Right forelimb (tissue), 1 donor: ENCODE measurements at places on chromosomes 11 and 22.
A peak's percentile ranks its signal among the peaks of the same experiment; 100 is the strongest.

- DNase-seq = no peak
Measured at GRCh38 chr11:102966011-102966410, 10.5 kb upstream of the MMP13 start.

GRCh38 chr11:115421992-115422689 lies 82.1 kb downstream of the CADM1 start:
- DNase-seq = no peak

- DNase-seq = no peak
Measured at GRCh38 chr11:58945663-58946062, 6.4 kb downstream of the GLYATL1 start.

DNA sequence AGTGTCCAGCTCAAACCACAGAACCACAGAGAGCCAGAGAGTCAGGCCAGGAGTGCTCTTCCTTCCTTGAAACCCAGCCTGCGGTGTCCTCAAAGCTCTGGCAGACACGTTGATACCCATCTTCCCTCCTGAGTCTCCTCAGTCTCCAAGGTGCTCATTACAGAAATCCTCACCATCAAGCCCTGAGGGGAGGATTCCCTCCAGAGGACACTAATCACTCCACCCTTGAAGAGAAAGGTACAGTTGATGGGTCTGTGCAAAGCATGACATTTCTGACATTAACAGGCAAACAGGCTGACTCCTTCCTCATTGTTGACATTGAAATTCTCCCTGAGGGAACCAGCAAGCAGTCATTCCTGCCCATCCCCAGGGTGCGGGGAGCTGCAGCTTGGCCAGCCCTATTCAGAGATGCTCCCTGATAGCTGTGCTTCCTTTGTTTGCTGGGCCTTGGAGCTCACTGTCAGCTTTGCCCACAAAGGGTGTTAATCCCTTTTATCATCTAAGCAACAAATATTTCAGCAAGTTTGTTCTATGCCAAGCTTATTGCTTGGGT lies 101.7 kb upstream of the CSNK2A3 start:
- no peak for DNase-seq

GRCh38 chr11:2375964-2376551 lies 1.1 kb upstream of the CD81 start:
- DNase-seq = no peak

DNA sequence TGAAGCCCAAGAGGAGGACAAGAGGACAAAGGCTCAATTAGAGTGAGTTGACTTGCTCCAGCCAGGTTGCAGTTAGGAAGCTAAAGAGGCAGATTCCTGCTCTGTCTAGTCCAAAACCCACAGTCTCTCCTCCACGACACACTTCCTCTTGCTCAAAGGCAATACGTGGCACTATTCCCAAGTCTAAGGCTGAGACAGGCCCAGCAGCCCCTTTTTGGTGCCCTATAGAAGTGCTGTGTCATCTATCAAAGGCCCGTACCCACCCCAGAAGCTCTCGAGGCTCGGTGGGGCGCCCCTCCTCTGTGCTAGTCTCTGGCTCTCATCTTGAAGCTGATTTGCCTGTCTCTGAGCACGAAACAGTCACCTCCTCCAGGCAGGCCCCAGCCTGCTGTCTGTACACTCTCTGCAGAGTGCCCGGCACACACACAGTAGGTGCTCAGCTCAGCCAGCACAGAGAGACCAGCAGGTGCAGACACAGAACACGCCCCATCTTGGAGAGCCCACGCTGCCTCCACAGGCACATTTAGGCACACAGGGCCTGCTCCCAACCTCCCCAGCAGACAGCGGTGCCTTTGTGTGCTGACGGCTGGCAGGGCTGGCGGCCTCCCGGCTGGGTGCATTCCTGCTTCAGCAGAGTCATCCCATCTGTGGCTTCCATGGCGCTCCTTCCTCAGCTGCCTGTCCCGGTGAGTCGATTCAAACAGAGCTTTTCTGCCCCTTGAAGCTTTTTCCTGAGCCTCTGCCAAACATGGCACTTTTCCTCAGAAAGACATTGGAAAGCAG lies 52.8 kb downstream of the MYH9 start:
- peak; percentile 67 for DNase-seq

DNA sequence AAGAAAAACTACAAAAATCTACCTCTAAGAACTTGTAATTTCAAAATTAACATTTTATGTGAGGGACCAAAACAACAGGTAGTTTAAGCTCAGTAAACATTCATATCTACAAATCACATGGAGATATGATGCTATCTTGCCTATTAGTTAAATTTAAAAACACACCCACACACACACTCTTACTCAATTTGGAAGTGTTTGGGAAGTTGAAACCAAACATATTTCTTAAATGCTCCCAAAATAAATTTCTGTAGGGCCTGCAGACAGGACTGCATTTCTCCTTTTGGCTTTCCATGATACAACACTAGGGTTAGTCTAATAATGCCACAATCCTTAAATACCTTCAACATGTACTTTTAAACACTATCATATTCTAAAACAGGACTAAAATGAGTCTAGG lies 7.0 kb downstream of the PITPNB start:
- DNase-seq = no peak

DNA sequence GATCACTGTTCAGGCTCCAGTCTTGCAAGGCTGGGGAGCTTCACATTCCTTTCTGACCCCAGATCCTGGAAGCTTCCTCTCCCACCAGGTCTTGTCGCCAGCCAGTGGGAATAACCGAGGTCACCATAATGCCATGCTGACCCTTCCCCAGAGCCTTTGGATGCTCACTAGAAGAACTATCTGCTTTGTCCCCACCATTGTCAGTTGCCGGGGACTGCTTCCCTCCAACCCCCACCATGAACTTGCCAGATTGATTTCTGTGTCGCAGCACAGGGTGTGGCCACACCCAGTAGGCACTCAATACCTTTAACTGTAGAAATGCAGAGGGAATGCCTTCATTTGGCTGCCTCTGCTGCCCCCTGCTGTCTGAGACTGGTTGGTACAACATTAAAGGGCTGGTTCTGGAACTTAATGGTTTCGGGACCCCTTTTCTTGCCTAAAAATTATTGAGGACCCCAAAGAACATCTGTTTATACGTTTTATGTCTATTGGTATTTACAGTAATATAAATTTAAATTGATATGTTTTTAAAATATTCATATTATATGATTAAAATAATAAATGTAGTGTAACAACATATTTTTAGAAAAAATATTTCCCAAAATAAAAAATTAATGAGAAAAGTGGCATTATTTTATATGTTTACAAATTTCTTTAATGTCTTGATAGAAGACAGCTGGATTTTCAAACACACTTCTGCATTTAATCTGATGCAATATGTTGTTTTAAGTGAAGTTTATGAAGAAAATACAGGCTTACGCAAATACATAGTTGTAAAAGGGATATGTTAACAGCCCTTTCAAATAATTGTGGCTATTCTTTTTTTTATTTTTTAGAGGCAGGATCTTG lies 6.7 kb upstream of the GDPD5 start:
- DNase-seq = peak; percentile 83

DNA sequence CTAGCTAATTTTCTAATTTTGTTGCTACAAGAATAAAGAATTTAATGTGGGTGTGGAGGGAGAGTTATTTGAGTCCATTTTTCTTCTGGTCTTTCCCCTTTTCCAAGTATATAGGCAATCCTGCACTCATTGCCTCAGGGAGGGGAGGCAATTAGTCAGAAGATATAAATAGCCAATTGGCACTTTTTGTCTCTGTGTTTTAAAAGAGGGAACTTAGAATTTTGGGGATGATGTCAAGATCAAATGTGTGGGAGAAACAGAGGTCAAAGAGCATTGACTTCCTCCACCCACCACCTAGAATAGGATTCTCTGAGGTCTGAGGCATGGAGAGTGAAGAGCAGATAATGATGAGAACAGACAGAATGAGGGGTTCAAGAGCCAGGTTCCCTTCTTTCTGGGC lies 120.3 kb upstream of the ZC3H12C start:
- DNase-seq = no peak

GRCh38 chr22:17779286-17780115 lies 5.2 kb upstream of the BID start:
- no peak for DNase-seq

- no peak for DNase-seq
Measured at GRCh38 chr11:118224511-118225188, at the start of gene JAML. Gene JAML, minus strand, starts transcription at chr11:118225011. Its CDS starts 10,145 bp downstream, at chr11:118214866.

DNA sequence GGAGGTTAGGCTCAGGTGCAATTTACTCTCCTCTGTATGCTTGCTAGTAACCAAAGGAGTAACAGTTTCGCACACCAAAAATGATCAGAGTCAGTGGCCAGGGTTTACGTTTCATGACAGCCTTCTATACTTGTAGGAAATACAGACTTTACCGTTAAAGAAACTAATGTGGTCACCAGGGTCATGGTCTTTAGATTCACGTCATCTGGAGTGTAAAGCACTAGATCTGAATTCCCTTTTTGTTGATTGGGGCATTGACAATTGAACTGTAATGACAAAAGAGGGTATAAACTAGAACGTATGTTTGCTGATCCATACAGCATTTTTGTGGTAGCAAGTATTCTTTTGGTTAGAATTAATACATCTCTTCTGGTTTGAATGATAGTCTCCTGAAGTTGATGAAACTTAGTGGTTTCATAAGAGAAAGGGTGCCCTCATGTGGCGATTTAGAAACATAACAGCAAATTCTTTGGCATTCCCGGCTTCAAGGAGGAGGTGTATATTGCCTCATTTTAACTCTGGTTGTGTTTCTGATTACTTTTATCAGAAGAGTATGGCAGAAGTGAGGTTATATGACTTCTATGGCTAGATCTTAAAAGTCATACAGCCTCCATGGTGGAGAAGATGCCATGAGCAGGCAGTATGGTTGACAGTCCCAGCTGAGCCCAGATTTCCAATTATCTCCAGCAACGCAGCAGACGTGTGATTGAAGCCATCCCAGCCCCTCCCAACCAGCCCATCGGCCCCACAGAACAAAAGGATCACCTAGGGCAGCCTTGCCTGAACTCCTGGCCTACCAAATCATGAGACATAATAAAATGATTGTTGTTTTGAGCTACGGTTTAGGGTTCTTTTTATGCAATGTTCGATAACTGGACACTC lies 35.1 kb downstream of the MMP7 start:
- no peak for DNase-seq

DNA sequence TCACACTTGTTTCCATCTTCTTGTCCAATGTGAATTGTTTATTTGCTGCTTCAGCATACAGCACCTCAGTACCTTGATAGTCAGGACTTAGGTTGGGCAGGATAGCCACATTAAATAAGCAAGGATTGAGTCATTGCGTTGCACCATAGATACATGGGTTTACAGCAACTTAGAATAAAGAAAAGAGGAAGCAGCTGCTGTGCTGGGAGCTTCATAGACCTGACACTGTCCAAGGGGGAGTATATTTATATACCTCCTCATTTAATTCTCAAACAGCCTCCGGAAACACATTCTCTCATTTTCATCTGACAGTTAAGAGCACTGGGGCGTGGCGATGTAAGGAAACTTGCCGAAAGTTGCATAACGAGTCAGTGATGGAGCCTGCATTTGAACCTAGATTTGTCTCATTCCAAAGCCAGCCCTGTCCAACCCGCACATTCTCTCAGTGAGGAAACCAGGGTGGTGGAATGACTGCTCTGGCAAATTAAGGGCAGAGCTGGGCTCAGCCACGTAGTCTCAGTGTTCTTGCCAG lies 42.2 kb downstream of the UBASH3B start:
- no peak for DNase-seq

DNA sequence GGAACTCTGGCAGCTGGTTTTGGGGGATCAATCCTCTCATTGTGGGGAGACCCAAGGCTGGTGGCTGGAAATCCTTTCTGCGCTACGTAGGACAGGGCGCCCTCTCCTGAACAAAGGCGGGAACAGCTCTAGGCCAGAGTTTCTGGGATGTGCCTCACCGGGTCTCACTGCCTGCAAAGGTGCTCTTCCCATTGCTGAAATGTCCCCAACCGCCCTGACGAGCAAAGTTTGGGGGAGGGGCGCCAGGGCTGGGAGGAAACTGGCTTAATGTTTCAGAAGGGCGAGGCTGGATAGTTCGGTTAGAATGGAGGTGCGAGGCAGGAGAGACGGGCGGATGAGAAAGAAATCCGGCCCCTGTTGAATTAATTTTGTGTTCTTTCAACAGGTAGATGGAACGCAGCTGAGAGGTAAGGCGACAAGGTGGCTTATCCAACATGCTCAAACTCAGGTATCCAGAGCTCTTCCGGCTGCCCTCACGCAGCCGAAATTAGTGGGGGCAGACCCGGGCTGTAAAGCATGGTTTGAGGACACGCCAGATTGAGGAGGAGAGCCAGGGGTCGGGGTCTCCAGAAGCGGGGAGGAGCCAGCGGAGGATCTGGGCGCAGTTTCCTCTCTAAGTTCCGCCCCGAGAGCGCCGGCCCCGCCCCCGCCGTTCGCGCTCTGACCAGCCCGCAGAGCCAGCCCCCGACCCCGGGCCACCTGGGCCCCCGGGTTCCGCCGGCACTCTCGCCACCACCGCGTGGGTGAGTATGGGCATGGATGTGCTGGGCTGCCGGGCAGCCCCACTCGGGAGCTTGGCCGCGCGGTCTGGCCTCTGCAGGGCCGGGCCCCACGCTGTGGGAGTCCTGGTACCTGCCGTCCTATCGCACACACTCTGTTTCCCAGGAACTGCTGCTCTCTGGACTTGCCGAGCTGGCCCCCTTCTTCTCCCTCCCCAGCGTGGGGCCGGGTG lies at the start of gene PGAP2:
Gene PGAP2, plus strand, starts transcription at position 652 of the 952 bp plus-strand sequence. CDS start 2,700 bp downstream, outside the sequence.
- peak; percentile 68 for DNase-seq

DNA sequence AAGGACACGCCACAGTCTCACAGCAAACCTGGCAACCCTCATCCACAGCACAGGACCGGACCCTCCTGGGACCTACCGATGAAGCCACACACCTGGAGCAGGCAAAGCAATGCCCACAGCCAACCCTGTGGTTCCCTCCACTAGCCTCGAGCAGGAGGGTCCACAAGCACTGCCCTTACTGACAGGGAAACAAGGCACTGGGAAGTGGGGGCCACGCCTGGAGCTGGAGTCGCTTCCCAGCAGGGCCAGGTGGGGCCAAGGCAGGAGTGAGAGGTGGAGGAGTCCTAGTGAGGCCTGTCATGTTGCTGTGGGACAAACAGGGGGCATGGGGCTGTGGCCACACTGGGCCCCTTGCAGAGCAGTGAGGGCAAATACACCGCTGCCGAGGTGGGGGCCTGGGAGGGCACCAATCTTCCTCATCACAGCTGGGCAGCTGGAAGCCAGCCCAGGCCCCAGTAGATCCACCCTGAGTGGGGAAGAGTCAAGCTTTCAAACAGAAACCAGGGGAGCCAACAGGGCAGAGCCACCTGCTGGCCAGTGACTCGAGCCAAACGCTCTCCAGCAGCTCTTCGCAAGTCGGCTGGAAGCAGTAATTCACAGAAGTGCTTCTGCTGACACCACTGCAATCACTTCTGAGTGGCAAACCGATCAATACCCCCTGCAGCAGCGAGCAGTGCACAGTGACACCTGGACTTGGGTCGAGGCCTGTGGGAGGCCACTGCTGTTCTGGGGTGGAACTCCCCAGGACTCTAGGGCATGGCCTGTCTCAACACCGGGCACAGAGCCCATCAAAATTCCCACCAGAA lies 13.7 kb downstream of the SULT4A1 start:
- DNase-seq = no peak

- DNase-seq = no peak
Measured at GRCh38 chr11:10798330-10798928, 10.3 kb downstream of the EIF4G2 start.

- DNase-seq = peak; percentile 58
Measured at GRCh38 chr22:30574095-30574981, at the start of gene GAL3ST1. Gene GAL3ST1, minus strand, starts transcription at chr22:30574665. Its CDS starts 17,273 bp downstream, at chr22:30557392.
